ENCODE measurements at places on chromosomes 6 and 20.

DNA sequence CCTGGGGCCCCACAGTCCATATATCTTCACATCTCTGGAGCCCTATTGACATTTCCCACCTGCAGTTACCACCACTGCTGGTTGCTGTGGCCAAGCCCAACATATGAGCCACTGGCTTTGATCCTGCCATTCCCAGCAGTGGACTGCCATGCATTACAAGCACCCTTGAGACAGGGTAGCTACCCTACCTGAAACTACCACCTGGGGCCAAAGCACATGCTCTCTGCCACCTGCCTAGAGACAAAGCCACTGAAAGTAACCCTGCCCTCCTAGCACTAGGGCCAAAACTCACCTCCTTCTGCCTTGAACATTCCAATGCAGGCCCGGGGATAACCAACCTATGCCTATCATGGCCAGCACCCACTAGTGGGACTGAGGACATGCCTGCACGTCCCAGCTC, 255.5 kb upstream of the KHDRBS2 start:
- DNase-seq: no peak

DNA sequence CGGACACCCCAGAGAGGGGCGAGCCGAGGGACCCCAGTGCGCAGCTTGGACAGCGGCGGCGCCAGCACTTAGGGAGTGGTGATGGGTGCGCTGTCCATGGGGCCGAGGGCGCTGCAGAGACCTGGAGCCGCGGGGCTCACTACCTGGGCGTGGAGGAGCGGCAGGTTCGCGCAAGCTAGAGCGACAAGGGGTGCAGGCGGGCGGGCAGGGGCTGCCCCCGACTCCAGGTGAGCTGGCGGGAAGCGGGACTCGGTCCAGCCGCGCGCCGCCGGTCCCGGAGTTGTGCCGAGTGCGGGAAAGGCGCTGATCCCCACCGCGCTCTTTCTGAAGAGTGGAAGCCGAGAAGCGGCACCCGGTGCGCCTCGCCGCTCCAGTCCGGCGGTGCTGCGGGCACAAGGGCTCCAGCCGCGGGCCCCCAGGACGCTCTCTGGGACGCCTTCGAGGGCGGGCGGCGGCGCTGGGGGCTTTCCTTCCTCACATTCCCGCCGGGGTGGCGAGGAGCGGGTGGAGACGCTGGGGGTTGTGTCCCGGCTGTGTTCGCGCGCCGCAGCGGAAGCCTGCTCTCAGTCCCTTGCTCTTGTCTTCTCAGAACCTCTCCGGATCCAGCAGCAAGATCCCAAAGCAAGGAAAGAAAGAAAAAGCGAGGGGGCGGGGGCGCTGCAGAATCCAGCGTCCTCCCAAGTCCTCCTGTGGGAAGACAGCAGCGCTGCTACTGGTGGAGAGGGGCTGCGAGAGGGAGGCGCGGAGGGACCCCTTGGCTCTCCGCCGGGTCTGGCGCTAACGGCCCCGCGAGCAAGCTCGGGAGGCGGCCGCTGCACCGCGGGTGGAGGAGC, at the start of gene B3GAT2:
Gene B3GAT2 (minus strand): TSS at position 610 of the 833 bp plus-strand sequence. CDS start 631 bp downstream, outside the sequence.
- no peak for DNase-seq

DNA sequence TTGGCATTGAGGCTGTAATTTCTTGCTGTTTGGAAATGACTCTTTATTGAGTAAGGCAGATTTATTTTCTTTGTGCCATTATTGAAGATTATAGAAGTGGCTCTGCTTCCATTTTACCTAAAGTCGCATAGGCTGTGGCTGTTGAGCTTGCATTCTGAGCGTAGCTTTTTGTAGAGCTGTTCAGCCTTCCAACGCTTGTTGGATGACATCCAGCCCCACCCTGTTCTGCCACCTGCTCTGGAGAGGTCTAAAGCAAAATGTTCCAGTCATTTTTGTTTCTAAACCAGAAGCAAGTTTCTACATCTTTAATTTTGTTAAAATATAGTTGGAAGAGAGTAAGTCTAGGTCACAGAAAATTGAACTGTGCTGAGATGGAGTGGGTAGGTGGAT, 24.4 kb downstream of the UST start:
- no peak for DNase-seq

DNA sequence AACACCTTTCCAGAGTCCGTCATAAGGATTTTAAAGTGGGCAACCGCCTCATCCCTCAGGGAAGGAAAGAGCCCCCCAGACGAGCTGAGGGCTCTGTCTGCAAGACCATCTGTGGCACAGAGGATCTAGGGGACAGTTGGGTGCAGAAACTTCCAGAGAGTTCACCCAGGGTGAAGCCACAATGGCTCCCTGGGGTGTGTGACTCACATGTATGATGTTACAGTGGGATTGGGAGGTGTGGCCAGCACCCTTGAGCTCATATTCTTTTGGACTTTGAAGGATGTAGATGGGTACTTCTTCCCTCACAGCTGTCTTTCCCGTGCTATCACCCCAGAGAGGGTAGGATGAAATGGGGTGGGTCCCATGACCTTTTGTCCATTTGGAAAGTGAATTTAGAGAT, 95.5 kb downstream of the NCR2 start:
- DNase-seq: no peak

DNA sequence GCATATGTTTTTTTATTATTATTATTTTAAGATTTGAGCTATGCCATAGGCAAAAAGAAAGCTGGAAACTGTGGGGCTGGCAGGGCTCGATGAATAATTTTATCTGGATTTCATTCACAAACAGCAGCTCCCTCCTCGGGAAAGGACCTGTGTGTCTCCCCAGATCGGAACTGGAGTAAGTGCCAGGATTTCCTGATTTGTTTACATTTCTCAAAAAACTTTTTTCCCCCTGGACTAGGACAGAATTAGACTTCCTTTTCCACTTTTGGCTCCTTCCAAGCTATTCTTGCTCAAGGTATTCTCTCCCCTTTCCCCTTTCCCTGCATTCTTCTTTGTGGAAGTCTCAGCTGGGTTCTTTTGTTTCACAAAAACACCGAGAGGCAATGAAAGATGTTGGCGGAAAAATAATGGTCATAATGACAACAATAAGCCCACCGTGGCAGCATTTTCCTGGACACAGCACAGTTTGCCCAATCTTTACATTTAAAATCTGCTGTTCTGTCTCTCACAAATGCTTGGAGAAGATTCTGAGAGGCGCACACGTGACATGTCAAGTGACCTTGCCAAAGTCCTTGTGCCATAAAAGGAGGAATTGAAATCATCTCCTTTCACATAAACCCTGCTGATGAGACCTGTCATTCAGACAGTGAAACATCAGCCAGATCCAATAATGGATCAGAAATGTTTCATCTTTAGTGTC, 85.8 kb upstream of the PREP start:
- no peak for DNase-seq

DNA sequence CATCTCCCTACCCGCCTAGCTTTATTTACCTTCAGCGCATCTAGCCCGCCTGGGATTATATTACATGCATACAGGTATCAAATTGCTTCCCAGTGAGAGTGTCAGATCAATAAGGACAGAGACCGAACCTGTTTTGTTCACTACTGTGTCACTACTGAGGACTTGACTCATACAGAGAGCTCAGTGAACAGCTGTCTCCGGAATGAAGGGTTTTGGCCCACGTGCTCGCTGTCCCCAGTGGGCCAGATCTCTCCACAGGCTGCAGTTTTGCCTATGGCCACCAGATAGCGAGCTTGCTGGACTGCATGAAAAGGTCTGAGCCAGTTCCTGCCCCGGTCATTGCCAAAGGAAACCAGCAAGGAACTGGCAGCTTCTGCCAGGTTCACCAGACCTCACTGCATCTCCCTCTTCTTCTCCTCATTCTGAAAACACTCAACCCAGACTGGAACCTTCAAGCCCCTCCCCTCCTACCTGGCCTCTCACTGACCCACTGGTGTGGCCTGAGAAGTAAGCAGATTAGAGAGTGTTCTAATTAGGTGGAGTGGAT, 150.8 kb downstream of the ZMYND8 start:
- peak; percentile 41 for DNase-seq

- DNase-seq: no peak
Observed at GRCh38 chr6:168439794-168440450, 1.1 kb upstream of the SMOC2 start.

DNA sequence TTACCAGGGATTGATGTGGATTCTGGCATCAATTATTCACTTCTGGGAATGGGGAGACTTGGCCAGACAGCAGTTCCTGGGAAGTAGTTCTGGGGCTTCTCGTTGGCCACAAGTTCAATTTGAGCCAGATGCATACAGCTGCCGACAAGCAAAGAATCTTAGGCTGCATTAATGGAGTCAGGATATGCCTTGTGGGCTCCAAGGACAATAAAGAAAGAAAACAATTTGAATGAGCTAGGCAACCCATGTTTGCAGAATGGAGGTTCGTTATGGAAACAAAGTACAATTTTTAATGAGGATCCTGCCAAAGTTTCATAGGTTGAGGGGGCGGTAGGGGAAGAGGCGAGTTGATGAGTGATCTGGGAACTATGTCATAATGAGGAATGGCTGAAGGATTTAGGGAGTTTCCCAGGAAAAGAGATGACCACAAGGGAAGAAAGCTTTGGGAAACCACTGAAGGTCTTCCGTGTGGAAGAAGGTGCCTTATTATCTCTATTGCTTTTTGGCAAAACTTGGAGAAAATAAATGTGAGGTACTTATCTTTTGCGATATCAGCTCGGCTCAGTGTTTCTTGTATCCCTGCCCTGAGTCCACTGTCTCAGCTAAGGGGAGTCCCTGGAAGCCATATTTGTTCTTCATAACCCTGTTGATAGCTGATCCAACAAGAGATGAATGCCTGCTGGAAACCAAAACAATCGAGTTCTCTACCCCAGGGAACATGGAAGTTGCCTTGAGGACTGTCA, 181.0 kb upstream of the ZNF217 start:
- no peak for DNase-seq

- no peak for DNase-seq
Observed at GRCh38 chr20:1872459-1873097, 22.6 kb upstream of the SIRPA start.

GRCh38 chr6:3138341-3138740, 19.0 kb downstream of the TUBB2A start:
- DNase-seq: no peak

- DNase-seq: no peak
Observed at GRCh38 chr6:139763468-139764210, 389.2 kb upstream of the CITED2 start.

GRCh38 chr6:13157293-13157692, 171.0 kb downstream of the TBC1D7 start:
- no peak for DNase-seq

GRCh38 chr20:44747166-44748004, 1.7 kb downstream of the KCNK15 start:
- DNase-seq: peak; percentile 24

- no peak for DNase-seq
Observed at GRCh38 chr6:33428224-33428965, 8.5 kb downstream of the SYNGAP1 start.

GRCh38 chr20:20528861-20529260, 161.0 kb downstream of the INSM1 start:
- no peak for DNase-seq

DNA sequence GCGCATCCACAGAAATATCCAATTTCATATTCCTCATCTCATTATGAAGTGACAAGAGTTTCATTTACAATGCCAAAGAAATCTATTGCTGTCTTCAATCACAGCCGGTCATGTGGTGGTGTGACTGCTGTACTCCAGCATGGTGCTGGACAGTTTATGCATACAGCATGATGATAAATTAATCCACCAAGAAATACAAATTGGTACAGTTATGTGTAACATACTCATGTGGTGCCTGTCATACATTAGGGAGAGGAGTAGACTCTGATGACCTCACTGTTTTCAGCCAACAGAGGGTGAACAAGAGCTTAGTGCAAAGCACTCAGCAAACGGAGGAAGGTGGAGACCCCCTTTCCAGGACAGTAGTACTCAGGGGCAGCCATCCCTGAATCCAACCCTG, 178.4 kb upstream of the SYNDIG1 start:
- DNase-seq: no peak

DNA sequence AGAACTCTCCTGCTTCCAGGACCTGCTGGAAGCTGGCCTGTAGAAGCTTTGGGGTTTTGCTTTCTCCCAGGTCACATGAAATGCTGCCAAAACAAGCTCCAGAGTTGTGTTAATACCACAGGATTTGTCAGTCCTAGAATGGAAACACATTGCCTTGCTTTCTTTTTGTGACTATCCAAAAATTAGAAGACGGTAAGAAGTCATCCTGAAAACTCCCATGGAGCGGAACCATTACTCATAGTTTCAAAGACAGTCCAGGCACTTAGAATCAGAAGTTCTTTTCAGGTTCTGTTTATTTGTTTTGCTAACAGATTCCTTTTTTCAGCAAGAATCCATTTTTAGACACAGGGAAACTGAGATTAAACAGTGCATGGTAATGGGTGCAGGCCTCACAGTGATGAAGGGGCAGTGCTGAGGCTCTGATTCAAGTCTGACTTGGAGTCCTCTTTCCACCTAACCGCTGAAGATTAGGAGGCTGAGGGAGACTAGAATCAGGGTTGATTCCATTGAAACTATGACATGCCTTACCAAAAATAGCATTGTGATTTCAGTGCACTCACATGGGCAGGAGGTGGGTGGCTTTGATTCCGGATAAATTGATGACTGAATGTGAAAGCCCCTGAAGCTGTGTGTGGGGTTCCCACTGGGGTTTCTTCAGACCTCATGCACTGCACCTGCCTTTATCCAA, 72.2 kb upstream of the NAA20 start:
- no peak for DNase-seq

DNA sequence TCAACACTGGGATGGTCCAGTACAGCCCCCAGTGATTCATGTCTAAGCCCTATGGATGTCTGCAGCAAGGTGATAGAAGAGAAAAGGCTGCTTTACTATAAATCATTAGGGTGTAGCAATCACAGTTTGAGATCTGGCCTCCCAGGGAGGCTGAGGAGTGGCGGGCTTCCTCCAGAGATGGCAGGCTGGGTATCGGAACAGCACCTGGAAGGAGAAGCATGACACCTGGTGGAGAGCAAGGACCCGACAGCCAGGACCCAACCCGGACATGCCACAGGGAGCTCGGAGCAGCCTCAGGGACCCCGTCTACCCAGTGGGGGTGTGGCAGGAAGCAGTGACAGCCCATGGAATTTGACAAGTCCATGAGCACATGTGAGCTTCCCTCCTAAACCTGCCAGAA, 114.8 kb upstream of the CD93 start:
- no peak for DNase-seq

DNA sequence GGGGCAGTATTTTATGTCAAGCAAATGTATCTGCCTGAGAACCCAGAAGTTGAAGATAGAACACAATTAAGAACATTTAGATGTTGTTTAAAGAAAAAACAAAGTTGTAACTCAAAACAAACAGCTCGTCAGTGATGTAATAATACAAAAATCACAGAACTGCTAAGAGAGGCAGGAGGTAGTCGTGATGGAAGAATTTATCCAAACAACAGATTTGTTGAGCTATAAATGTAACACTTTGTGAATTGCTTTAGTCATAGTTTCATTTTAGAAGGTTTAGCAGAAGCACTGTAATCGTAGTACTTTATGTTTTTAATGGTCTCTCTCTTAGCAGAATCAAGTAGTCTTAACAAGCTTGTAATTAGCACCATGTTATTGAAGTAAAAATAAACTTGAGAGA, 73.6 kb downstream of the SCAF8 start:
- no peak for DNase-seq

GRCh38 chr6:41546475-41546865, 289 bp downstream of the FOXP4 start:
- no peak for DNase-seq

DNA sequence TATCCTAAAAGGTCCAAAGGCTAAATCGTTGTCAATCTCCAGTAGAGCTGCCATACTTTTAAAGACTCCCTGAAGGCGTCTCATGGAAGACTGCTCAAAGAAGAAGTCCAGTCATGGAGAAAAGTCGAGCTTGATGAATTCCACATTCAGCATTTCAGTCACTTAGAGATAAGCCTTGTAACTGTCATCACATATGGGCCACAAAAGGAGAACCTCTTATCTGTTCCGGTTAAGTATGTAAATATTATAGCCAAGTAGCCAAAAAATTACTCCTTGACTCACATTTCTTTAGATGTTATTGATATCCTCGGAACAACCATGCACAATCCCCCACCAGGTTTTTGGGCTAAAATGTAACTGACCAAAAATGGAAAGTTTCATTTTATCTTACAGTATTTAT, 9.8 kb upstream of the CNKSR3 start:
- DNase-seq: no peak

Measured in KG1 (cell line).